ENCODE measurements at places on chromosomes 7 and 10. TPM values are rescaled to one million over a fixed set of nuclear protein-coding genes. Genes with fewer than 3 reads are reported as not detected.
A peak's percentile ranks its signal among the peaks of the same experiment; 100 is the strongest.

DNA sequence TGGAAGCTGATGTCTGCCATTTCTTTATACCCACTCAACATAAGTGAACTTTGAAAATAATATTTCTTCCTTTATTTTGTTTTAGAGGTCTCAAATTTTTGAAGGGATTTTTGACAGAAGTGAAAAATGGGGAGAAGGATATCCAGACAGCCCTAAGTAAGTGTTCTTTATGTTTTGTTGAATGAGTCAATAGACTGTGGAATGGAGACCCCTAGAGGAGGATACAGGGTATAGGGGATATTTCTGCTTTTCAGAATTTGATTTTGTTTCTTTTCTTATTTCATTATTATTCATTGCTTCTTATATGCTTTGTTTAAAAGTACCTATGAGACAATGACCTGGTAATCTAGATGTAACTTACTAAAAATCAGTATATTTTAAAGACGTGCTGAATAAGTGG is 34.4 kb downstream of the PLEKHA8 start:
- no peak overlapping the region for H3K27ac ChIP-seq
- H3K4me1 ChIP-seq: peaks cover 1% of the 10 kb centered on the region
- peaks cover 5% of the 10 kb centered on the region for H3K36me3 ChIP-seq
- no peak overlapping the region for H3K4me3 ChIP-seq
- no peaks in the 10 kb centered on the region for H3K27me3 ChIP-seq
- DNase-seq: no peak

IFIT2 gene
- 9.0 TPM for total RNA-seq

DNA sequence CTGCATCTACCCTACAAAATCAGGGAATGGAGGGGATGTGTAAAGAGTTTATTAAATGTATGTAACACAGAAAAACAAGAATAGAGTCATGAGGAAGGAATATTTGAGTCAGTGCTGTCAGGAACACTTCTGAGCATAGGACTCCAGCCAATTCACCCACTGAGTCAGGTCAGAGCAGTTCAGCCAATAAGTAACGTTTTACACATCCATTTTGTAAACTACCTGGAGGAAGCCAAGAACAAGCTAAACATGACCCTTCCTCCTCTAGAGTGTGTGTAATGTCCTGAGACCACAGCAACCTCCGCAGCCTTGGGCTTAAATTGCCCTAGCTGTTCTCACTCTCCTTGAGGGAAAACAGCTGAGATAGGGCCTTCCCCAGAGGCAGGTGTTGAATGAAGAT is 691.5 kb upstream of the LRRN3 start:
- H3K4me3 ChIP-seq: no peak overlapping the region
- H3K27ac ChIP-seq: no peak overlapping the region
- no peaks in the 10 kb centered on the region for H3K27me3 ChIP-seq
- no peaks in the 10 kb centered on the region for H3K36me3 ChIP-seq
- DNase-seq: no peak

- DNase-seq: no peak
- H3K27ac ChIP-seq: no peak overlapping the region
- no peaks in the 10 kb centered on the region for H3K27me3 ChIP-seq
- H3K4me3 ChIP-seq: no peak overlapping the region
- H3K4me1 ChIP-seq: no peaks in the 10 kb centered on the region
- H3K36me3 ChIP-seq: no peaks in the 10 kb centered on the region
Measured at GRCh38 chr7:125871431-125871830, 941.8 kb upstream of the POT1 start.

- DNase-seq: no peak
- H3K36me3 ChIP-seq: no peaks in the 10 kb centered on the region
- H3K27me3 ChIP-seq: no peaks in the 10 kb centered on the region
Measured at GRCh38 chr7:106770191-106770590, 94.9 kb upstream of the PIK3CG start.

- no peak overlapping the region for H3K4me3 ChIP-seq
- no peaks in the 10 kb centered on the region for H3K4me1 ChIP-seq
- H3K36me3 ChIP-seq: no peaks in the 10 kb centered on the region
- H3K27me3 ChIP-seq: no peaks in the 10 kb centered on the region
- DNase-seq: no peak
Measured at GRCh38 chr10:24731942-24732341, 8.3 kb upstream of the ARHGAP21 start.

DNA sequence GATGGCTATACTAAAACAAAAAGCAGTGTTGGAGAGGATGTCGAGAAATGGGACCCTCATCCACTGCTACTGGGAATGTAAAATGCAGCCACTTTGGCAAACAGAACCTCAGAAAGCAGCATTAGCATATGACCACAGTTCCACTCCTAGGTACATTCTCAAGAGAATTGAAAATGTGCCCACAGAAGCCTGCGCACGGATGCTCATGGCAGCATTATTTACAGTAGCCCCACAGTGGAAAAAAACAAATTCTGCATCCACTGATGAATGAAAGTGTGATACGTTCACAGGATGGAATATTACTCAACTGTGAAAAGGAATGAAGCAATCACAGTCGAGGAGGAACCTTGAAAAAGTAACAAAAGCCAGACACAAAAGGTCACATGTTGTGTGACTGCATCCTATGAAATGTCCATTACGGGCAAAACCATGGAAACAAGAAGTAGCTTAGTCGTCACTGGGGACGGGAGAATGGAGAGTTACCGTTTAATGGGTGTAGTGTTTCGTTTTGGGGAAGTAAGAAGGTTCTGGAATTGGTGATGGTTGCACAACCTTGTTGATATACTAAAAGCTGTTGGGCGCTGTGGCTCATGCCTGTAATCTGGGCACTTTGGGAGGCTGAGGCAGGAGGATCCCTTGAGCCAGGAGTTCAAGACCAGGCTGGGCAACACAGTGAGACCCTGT is 2.5 kb upstream of the UPK3B start:
- H3K27ac ChIP-seq: no peak overlapping the region
- H3K27me3 ChIP-seq: no peaks in the 10 kb centered on the region
- no peak for DNase-seq

HKDC1 gene
- 2.9 TPM for total RNA-seq

CNNM2 gene
- total RNA-seq: 9.4 TPM

MACC1 gene
- 0.36 TPM for total RNA-seq

DNA sequence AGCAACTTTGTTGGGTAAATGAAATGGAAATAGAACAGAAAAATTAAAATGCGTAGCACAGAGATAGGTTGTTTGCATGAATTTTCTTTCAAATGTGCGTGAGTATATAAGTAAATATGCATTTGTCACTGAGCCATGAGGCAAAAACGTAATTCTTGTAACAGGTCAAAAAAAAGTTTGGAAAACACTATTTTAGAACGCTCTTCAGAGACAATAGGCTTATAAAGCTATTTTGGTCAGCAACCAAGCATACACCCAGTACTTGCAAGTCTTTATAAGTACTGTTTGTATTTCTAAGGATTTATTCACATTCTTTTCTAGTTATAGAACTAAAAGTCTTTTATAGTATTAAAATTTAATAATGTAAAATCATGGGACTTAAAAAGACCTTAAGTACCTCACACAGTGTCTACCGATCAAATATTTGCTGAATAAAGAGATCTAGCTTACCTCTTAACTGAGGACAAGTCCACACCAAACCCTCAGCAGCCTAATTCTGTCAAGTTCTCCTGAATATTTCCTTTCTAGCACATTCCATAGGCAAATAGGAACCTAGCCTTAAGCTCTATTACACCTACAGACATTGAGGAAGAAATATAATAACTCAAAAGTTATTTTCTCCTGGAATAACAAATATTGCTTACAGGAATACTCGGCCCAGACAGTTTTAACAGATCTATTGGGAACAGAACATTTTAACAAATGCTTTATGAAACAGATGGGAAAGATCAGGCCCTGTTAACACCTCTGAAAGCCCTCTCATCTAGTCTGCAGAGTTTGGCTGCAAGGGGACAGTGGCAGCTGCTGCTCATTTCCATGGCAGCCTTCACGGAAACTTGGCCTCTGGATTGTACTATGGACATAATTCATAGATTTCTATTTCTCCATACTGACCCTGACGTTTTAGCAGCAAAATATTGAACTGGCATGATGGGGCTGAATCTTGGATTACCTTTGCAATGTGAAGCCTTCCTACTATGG is 8.8 kb downstream of the CRPPA start:
- peaks cover 17% of the 10 kb centered on the region for H3K4me1 ChIP-seq
- no peak for DNase-seq
- H3K27ac ChIP-seq: no peak overlapping the region
- no peak overlapping the region for H3K4me3 ChIP-seq

GBX1 gene
- not detected for total RNA-seq

HOXA3 gene
- total RNA-seq: 4.0 TPM

DNA sequence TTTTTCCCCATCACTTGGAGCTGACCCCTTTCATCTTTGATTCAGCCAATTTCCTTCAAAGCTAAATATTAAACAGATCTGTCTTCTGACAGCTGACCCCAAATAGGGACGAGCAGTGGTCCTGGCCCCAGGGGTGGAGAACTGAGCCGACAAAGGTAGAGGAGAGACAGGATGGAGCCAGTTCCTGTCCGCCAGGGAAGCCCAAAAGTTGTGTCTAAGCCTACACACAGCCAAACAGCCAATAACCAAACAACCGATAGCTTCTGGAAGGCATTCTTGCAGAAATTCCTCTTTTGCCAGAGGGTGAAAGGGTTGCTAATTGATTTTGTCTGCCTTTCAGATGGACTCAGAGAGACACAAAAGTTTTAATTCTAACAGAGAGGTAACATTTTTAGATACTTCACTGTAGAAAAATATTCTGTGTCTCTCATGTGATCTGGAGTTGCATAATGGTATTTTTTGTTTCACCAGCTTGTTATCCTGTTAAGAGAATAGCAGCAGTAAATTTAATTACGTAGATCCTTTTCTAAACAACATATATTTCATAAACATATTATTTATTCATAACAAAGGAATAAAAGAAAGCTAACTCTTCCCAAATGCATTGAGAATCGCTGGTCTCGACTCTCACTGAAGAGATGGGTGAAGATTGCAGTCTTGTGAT is 161.7 kb upstream of the LYZL1 start:
- H3K4me1 ChIP-seq: peaks cover 5% of the 10 kb centered on the region
- H3K4me3 ChIP-seq: no peak overlapping the region
- H3K27ac ChIP-seq: no peak overlapping the region
- no peaks in the 10 kb centered on the region for H3K36me3 ChIP-seq
- no peak for DNase-seq

LBX1 gene
- total RNA-seq: not detected

- H3K4me1 ChIP-seq: no peaks in the 10 kb centered on the region
- H3K27ac ChIP-seq: no peak overlapping the region
- H3K4me3 ChIP-seq: no peak overlapping the region
- H3K36me3 ChIP-seq: no peaks in the 10 kb centered on the region
- H3K27me3 ChIP-seq: no peaks in the 10 kb centered on the region
Measured at GRCh38 chr7:69837387-69838068, 239.3 kb downstream of the AUTS2 start.

DNA sequence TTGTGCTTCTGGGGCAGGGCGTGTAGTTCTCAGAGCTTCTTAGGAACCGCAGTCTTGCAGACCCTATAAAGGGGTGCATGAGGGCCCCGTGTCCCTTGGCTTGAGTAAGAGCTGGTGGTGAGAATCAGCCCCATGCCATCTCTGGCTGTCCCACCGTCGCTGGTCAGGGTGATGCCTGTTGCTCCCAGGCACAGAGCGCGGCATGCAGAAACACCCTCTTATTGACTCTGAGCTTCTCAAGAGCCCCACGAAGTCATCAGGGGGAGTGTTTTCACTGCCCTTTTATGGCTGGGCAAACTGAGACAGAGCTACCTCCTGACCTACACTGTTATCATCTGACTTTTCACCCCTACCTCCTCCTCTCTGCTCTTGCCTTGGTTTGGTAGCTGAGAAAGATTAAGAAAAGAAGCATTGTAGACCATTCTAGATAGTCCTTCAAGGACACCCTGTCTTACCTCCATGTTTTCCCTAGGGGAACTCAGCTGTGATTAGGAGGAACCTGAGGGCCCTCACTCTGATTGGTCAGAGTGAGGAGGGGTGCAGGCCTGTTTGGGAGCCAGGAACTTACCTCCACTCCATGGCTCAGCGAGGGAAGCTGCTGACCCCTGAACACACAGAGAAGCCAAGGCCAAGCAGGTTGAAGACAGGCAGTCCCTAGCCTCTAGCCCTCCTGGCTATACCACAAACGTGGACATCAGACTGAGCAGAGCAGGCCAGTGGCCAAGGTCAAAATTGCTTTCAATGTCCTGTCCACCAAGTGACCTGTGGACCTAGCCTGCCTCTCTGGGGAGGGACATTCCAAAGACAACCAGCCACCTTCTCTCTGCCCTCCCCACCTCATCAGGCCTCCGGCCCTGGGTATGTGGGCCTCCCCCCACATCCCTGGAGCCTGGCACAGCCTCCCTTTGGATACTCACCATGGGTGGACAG is 17.6 kb downstream of the UNC5B start:
- DNase-seq: peak; percentile 34
- no peak overlapping the region for H3K27ac ChIP-seq
- no peaks in the 10 kb centered on the region for H3K36me3 ChIP-seq
- peaks cover 42% of the 10 kb centered on the region for H3K4me1 ChIP-seq
- no peaks in the 10 kb centered on the region for H3K27me3 ChIP-seq

AMPH gene
- total RNA-seq: 4.4 TPM

DNA sequence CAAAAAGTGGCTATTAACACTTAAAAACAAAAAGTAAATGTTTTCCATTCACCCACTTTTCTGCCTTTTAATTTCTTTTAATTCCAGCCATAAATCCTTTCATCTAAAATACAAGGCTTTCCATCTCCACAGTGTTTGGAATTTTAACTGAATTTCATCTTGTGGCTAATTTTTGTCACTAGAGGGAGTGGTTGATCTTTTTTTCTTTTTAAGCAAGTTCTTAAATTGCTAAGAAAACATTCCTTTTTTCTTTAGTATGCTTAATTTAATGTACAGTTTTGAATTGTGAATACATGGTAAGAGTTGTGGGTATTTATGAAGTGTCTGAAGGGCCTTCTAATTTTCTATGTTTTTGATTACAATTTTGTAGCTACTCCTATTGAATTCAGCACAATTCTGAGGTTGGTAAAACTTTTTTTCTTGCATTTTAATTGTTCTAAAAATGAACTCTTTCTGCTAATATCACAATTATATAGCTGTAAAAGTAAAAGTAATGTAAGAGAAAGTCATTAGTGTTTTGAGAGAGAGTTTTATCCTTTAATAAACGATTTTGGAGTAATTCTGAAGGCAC is 54.9 kb upstream of the ANK3 start:
- no peak for DNase-seq
- H3K4me1 ChIP-seq: peaks cover 23% of the 10 kb centered on the region
- H3K27ac ChIP-seq: no peak overlapping the region
- H3K27me3 ChIP-seq: no peaks in the 10 kb centered on the region
- no peaks in the 10 kb centered on the region for H3K36me3 ChIP-seq

- H3K36me3 ChIP-seq: no peaks in the 10 kb centered on the region
- DNase-seq: no peak
- no peak overlapping the region for H3K27ac ChIP-seq
- H3K4me1 ChIP-seq: peaks cover 9% of the 10 kb centered on the region
- no peak overlapping the region for H3K4me3 ChIP-seq
Measured at GRCh38 chr10:92747600-92747999, 57.8 kb downstream of the HHEX start.

DNA sequence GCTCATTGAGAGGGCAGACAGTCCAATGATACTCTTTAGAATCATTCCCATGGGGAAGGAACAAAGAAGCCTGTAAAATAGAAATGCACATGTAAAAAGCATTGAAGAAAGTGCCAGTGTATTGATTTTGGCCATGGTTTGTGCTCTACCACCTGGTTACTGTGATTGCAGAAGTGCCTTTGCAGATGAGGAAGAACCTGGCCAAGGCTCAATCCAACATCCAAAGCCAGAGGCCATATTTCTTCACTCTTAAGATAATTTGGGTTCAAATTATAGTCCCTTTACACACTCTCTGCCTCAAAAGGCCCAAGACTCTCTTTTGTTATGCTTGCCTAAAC is 122.1 kb downstream of the EGFR start:
- H3K4me1 ChIP-seq: peaks cover 10% of the 10 kb centered on the region
- H3K27me3 ChIP-seq: no peaks in the 10 kb centered on the region
- peak overlapping the region; percentile 51 for H3K27ac ChIP-seq
- no peak for DNase-seq
- peaks cover 39% of the 10 kb centered on the region for H3K36me3 ChIP-seq
- no peak overlapping the region for H3K4me3 ChIP-seq

Data from osteoblast (primary cell).